Urothelium cell line (cell line): ENCODE measurements at places on chromosomes 4 and X.
A peak's percentile ranks its signal among the peaks of the same experiment; 100 is the strongest.

GRCh38 chr4:141797966-141798365 lies 161.6 kb downstream of the IL15 start:
- no peak for DNase-seq

DNA sequence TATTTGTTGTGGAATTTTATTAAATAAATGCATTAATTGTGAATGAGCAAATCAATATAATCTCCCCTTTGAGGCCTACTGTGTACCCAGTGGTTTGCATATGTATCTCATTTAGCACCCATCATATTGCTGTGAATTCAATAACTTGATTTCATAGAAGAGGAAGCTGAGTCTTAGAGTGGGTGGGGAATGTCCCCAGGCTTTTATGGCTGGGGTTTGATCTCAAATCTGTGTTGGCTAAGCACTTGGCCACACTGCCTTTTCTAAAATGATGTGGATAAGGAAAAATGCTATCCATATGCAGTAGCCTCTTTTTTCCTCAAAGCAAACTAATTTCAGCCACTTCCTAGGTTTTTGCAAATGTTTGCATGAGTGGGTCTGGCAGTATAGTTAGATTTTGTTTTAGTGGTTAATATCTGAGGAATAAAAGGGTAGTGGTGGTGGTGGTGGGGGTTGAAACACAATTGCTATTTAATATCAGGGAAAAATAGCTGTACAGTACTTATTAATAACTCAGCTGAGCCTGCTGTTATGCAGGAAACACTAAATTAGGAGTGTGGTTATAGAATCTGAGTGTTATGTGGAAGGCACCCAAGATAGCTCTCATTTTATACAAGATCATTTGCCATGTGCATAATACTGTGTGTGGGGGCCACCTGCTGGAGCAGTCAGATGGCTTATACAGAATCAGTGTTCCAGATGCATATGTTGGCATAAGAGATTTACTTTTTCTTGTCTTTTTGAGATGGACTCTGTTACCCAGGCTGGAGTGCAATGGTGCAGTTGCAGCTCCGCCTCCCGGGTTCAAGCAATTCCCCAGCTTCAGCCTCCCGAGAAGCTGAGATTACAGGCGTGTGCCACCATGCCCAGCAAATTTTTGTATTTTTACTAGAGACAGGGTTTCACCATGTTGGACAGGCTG lies 108.0 kb downstream of the TMEM131L start:
- peak; percentile 9 for DNase-seq

DNA sequence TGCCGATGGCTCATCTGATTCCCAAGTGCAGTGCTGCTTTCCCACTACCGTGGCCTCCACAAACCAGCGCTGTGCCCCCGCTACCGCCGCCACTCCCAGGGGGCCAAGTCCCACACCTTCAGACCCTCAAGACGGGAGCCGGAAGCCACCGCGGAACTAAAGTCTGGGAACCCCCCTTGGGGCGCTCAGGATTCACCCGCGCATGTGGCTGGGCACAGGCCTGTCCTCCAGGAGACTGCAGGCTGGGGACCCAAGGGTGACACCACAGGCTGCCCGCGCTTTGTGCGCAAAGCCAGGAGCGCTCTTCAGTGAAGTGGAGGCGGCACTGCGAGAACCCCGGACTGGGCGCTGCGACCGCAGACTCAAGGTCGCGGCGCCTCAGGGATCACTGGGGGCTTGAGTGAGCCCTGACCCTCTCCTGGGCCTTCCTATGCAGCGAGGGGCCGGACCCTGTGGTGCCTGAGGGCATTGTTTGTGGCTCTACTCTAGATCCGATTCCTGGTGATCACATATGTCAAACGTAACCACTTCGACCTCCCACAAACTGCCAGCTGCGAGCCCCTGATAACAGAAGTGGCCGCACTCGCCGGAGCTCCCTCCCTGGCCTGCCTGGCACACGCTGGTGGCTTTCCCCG lies 20.4 kb upstream of the TBC1D14 start:
- DNase-seq, result no peak

DNA sequence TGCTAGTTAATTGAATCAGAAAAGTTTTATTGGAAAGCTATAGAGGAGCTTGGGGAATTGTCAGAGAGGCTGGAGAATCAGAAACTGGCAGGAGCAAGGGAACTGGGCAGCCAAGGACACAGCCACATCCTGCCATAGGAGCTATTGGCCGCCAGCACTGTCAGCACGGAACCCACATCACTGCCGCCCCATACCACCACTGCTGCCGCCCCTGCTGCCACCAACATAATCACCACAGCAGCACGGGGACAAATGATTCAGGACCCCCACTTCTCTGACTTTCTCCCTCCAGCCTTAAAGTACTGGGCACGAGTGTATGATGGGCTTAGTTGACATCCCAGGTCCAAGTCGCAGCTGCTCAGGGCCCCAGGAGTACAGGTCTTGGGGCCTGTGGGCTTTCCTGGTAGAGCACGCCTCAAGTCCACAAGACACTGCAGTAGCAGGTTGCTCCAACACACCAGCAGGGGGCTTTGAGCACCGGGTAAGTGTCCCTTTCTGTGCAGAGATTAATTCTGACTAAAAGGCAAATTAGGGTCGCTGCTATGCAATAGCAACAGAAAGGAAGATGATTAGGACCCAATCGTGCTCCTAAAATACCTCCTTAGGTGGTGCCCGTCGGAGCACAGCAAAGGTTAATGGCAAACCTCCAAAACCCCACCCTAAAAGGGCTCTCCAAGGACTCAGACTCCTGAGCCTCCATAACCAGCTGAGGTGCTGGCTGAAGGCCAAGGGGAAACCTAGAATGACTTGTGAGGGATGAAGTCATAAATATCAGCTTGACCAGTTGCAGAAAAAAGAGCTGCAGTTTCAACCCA lies 6.9 kb downstream of the PJA1 start:
- DNase-seq, result peak; percentile 53

GRCh38 chr4:154314248-154314647 lies 177.4 kb downstream of the DCHS2 start:
- no peak for DNase-seq

- no peak for DNase-seq
Measured at GRCh38 chr4:39525822-39526690, 1.2 kb downstream of the UGDH start.

- DNase-seq, result no peak
Measured at GRCh38 chrX:12874581-12874980, 7.7 kb downstream of the TLR7 start.

DNA sequence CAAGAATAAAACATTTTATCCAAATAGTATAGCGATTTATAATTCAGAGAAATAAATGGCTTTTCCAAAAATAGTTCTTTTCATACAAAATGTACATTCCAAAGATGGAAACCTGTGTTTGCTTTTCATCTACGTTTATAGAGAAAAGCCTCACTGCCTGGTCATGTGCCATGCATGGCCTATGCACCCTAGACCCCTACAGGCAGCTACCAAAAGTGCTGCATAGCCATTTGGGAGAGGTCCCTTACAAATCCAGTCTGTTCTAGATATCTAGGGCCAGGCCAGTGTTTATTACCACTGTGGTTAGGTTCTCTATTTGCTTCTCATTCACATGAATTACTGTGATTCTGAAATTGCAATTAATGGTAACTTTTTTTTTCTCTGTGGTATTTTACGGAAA lies 17.2 kb downstream of the HMGB2 start:
- DNase-seq, result no peak

DNA sequence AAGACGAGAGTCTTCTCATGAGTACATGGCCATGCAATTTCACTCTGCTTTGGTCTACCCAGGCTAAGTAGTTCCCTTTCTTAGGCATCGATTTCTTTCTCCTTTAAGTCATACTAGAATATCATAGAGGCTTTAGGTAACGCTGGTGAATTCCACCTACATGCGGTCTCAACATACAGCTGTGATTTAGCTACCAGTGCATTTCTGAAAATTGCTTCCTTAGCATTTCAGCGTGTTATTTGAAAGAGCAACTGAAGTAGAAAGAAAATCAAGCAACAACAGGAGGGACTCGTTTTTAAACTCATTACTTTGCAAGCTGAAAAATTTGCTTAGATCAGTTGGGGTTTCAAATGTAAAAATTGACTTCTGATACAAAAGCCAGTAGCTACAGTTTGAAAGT lies 48.1 kb upstream of the RASGEF1B start:
- no peak for DNase-seq

- DNase-seq, result no peak
Measured at GRCh38 chrX:4936315-4936714, 1222.9 kb upstream of the PRKX start.

DNA sequence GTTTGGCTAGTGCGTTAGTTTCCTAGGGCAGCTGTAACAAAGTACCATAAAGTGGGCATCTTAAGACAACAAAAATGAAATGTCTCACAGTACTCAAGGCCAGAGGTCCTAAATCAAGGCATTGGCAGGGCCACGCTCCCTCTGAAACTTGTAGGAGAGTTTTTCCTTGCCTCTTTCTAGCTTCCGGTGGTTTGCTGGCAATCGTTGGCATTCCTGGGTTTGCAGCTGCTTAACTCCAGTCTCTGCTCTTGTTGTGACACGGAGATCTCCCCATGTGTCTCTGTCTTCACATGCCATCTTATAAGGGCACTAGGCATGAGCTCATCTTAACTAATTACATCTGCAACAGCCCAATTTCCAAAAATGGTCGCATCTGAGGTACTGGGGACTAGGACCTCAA lies 362.0 kb upstream of the BOD1L1 start:
- no peak for DNase-seq

DNA sequence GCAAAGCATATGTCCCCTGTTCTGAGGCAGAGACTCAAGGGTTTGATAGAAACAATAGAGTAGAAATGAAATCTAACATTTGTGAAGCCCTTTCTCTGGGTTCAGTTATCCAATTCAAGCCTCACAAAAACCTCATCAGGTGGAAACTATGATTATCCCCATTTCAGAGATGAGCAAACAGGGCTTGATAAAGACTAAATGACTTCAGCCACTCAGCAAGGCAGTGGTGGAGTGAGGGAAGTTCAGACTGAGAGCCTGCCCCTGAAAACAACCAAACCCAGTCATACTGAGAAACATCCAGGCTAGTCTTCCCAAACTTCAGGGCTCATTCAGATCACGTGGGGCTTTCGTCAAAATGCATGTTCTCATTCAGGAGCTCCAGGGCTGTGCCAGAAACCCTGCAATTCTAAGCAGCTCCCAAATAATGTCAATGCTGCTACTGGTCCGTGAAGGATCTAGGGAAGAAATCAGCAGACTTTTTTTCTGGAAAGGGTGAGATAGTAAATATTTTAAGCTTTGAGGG lies 109.6 kb upstream of the KIT start:
- no peak for DNase-seq

DNA sequence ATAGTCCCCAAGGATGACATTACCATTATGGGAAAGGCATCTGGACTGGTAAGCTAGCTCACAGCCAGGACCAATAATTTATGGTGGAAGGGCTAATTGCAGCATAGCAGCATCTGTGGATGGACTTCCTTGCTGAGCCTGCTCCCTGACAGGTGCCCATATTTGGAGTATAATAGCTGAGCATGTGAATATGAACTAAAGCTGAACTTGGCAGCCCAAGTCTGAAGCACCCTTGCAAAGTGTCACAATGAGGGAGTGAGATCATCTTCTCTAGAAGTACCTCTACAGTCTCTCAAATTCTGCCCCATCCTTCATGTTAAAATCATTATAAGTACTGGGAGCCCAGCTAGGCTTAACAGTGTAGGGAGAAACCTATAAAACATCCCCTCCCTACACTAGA lies 128.2 kb upstream of the INPP4B start:
- no peak for DNase-seq

DNA sequence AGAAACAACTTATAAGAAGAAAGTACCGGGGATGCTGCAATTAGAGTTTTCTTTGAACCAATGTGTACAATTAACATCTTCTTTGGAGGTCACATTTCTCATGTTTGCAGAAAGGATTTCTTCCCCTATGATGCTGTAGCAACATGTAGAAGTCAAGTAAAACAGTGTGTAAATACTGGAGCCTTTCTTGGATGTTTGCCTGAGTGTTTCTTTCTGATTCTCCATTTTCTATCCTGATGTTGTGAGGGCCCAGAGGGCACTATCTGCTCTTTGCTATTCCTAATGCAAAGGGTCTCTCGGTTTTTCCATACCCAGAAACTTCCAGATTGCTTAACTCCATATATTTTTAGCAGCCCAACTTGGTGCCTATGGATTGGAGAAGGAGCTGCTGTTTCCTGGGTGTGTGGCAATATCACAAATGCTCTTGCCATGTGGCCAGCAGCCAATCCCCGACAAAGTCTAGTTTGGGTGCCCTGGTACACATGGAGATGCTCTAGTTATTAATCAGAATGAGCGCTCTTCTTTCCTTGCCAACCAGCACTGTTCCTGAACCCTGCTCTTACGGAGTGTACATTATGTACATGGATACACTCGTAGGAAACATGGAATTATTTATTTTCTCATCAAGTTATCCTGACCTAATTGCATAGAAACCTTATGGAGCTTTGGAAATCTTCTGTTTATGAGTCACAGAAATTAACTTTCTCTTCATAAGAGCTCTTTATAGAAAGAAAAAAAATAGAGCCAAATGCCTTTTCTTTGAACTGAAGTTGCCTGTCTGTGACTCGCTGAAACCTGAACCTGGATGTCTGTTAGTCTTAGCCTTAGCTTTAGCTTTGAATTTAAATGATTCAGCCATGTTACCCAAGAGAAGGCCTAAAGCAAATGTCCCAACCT lies 67.0 kb upstream of the GPC4 start:
- DNase-seq, result no peak
